ENCODE measurements at places on chromosomes 1 and 21.

DNA sequence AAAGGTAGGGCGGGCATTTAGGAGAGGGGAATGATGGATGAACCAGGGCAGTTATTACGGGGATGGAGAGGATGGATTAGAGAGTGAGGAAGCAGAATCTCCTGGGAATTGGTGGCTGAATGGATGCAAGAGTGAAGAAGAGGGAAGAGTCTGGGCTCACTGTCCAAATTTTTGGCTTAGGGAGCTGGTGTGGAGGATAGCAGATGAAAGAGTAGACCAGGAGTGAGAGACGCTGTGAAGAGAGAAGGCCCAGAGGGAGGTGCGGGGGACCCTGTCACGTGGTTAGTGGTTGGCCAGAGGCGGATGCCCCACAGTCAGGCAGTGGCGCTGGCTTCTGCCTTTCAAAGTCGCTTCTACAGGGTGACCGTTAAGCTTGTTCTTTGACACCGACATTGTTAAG lies 78.4 kb downstream of the PEX14 start:
- no peak for DNase-seq

DNA sequence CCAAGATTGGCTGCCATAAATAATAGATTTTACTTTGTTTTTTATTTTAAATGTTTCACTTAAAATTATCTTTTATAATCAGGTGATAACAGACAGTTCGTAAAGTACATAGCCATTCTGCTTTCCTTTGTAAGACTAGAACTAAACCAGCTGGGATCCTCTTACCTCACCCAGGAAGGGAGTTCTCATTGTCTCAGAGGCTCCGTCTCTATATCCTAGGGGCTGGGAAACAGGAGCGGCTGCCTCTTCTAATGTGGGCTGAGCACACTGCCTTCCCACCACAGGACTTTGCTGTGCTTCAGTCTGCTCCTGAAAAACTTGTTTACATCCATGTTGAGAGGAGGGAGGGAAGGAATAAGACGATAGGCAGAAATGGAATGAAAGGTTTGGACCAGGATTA lies 45.6 kb upstream of the PGD start:
- DNase-seq, result no peak

DNA sequence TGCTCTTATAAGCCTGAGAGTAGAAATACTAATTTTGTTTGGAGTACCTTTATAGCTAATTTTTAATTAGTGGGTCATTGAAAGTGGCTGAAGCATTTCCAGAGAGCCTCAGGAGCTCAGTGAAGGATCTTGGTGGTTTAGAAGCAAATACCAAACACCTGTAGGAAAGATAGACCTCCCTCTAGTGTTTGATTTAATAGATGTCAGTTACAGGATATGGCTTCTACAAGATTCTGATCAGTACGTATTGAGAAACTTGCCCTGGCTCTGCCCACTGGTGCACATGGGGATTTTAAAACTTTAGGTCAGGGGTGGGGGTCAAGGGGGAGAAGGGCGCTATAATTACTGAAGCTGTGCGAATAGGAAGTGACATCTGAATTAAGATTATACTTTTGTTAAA lies 122.2 kb downstream of the POU2F1 start:
- DNase-seq, result no peak

DNA sequence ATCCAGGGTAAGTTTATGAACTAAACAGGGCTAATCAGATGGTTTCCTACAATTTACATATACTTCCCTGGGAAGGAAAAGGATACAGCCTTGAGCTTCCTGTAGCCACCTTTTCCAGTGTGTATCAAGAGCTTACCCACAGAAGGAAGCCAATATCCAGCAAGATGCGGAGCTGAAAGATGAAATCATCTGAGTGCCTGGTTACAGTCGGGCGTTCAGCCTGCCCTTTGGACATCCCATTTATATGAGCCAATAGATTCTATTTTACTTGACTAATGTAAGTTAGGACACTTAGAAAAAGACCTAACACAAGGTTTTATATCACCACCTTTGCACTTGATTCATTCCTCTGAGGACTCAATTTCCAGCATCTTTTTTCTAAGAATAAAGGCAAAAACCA lies 108.2 kb downstream of the UCHL5 start:
- no peak for DNase-seq

DNA sequence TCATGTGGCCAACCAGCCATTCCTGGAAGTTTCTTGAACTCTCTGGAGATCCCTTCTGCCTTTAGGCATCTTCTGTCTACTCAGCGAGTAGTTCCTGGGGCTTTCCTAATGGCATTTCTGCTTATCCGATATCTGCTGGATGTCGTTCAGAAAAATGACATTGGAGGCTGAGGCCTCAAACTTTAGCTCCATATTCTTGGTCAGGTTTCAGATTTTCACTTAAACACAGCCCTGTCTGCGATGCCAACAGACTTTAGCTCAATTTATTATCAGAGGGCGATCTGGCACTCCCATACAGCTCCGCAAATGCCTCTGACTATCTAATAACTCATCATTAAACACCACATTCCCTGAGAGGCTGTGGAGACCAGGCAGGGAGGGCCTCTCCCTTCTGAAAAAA lies 46.3 kb upstream of the ETS2 start:
- DNase-seq, result no peak

- no peak for DNase-seq
Measured at GRCh38 chr1:204746838-204747442, 61.4 kb upstream of the LRRN2 start.

DNA sequence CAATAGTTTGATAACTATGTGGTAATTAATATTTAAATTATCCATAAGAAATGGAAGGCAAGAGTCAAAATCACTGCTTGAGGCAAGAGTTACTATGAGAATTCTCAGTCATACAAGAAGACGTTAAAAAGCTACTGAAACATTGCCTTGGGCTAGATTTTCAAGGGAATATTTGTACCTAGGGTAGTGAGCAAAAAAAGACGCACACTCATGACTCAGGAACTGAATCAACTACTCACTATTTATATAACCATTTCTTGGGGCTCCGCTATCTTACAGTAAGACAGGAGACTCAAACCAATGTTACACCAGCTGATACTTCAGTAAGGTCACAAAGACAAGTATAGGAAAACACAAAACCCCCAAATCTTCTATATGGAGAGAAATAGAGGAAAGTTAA lies 151.5 kb upstream of the RNPC3 start:
- no peak for DNase-seq

- no peak for DNase-seq
Measured at GRCh38 chr1:207230441-207230840, 91.0 kb upstream of the CD55 start.

- no peak for DNase-seq
Measured at GRCh38 chr1:22208973-22209378, 66.1 kb upstream of the WNT4 start.

GRCh38 chr1:30686236-30686935 lies 37.0 kb downstream of the MATN1 start:
- DNase-seq, result no peak

DNA sequence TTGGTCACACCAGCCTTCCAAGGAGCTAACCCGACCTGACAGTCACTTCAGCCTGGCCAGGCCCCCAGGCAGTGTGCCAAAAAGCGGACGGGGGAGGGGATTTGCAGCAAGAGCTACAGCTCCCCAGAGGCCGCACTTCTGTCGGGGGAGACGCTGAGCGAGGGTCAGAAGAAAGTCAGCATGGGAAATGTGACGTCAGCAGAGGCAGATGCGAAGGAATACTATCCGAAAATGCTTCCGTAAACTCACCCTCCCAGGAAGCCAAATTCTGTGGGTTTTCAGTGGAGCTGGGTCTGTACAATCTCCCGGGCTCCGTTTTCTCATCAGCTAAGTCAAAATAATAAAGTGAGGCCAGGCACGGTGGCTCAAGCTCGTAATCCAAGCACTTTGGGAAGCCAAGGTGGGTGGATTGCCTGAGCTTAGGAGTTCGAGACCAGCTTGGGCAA lies 28.5 kb upstream of the ECE1 start:
- DNase-seq, result no peak

- DNase-seq, result no peak
Measured at GRCh38 chr1:56864430-56864829, 9.8 kb downstream of the C8A start.

DNA sequence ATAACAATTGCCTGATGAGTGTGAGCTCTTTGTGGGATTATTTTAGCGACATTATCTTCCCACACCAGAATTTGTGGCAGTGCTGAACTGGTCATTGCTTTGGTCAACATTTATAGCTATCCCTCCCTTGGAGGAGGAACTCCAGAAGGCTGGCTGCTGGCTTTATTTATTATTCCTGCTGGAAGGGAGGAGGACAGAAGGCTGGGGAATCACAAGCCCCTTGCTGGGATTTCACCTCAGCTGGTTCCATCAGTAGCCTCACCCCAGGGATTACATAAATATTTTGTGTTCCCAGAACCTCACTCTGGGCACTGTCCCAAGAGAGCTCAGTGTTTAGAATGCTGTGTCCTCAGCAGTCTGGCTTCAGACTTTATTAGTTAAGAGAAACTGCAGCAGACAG lies 102.8 kb upstream of the C1orf21 start:
- no peak for DNase-seq

GRCh38 chr1:216984536-216984935 lies 261.3 kb upstream of the ESRRG start:
- DNase-seq, result no peak

DNA sequence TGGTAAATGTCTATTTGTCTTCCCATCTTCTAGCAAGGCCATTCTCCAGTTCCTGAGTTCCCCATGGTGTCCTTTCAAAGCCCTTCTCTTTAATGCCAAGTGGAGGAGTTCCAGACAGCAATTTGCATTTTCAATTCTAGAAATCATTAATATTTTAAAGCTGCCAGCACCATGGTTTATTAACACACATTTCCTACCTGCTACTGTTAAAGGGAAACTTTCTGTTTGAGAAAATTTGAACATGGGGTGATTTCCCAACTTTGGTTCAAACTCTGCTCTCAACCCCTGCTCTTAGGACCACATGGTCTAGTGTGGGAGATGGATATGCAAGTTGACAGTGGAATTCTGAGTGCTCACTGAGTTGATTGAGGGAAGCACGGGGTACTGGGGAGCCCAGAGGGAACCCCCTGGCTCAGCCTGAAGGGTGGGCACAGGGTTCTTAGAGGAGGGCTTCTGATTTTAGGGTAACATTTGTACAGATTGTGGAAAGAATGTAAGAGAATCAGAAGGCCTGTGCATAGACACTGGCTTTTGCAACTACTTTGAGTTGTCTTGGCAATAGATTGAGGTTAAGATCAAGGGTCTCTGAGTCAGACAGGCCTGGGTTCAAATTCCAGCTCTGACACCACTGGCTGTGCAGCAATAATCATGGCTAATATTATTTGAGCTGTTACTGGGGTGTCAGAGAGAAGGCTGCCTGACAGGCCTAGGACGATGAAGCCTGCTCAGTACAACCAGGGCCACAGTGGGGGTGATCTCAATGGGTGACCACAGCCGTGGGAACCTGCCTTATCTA lies 97.8 kb downstream of the BEND5 start:
- no peak for DNase-seq

DNA sequence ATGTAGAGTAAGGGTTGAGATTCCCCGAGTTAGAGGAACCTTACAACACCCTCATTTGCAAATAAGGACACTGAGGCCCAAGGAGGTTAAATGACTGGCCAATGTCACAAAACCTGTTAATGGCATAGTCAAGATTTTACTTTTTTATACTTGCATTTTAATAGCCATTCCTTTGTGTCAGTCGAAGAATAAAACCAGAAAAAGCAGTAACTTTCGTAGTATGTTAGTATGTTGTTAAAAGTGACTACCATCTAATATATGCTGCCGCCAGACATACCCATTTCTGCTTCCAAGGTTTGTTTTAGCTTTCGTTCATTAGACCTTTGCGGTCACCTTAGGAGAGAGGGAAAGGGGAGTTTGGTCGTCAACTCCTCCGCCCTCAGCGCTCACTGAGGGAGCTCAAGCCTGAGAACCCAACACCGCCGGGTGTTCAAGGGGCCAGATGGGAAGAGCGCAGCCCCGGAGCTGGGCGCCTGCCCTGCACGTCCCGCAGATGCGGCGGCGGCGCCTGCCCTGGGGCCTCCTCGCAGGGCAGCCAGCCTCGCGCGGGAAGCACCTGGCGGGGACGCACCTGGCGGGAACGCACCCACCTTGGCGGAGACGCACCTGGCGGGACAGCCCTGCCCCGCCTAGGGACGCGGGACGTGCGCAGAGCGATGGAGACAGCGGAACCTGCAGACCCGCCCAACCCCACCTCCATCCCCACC lies 466 bp downstream of the VPS26C start:
- DNase-seq, result no peak

- no peak for DNase-seq
Measured at GRCh38 chr1:25120281-25120680, 112.0 kb downstream of the SYF2 start.

DNA sequence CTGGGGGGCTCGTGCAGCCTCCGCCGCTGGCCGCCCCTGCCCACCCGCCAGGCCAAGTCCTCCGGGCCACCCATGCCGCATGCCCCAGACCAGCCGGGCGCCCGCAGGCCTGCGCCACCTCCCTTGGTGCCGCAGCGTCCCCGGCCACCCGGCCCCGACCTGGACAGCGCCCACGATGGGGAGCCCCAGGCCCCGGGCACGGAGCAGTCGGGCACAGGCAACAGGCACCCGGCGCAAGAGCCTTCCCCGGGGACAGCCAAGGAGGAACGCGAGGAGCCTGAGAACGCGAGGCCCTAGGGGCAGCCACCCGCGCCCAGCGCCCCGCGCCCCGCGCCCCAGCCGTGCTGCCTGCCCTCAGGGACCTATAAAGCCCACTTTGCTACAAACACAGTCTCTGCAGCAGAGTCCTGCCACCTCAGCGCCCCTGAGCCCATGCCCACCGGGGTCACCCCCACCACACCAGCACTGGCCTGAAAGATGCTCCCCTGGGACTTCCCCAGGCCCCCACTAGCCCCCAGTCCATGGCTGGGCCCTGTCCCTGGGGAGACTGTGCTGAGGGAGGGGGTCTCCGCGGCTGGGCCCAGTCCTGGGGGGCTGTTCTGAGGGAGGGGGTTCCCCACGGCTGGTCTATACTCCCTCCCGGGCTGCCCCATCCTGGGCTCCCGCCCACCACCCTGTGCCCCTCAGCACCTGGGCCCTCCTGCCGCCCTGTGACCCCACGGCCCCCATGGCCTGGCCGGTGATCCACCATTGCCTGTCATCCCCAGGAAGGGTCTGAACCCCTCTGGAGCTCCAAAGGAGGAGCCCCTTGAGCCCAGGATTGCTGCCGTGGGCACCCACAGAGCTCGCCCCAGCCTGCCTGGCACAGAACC lies 8.6 kb downstream of the TNFRSF18 start:
- peak; percentile 3 for DNase-seq

GRCh38 chr1:203044546-203045250 lies 18.4 kb downstream of the PPFIA4 start:
- no peak for DNase-seq

GRCh38 chr1:162206749-162207635 lies 137.5 kb downstream of the NOS1AP start:
- no peak for DNase-seq

- no peak for DNase-seq
Measured at GRCh38 chr1:62386351-62387121, 50.3 kb upstream of the USP1 start.

- DNase-seq, result no peak
Measured at GRCh38 chr1:162475539-162476185, 22.0 kb upstream of the UHMK1 start.

All from GM06990 (cell line).